ENCODE measurements at places on chromosomes 12 and 14.

- peak; percentile 65 for DNase-seq
Observed at GRCh38 chr12:15754233-15754632, 35.0 kb downstream of the EPS8 start.

DNA sequence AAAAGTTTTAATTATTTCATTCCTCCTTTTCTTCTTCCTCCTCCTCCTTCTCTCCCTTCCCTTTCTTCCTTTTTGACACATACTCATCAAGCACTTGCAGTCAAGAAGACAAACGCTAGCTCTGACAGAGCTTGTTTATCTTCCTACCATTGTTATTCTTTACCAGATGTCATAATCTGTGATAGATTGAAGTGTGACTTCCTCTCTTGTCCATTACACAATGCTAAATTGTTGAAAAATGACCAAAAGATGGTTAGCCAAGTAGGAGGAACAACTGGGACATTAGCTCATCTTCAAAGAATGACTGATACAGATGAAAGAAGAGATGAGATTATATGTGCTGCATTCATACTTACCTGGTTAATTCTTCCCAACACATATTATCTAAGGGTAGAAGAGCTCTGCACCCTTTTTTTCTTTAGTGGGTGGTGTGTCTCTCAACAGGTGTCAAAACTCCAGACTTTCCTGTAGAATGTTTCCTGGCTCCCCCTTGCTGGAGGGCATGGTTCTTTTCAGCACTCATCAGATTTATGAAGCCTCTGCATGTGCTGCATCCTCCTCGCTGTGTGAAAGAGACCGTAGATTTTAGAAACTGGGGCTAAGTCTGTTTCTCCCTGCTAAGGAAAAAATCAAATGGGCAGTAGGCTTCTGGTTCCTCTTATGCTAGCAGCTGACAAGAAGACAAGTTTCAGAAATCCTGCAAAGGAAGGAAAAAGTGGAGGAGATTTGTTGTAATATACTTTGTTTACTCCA is 147.1 kb downstream of the TMX1 start:
- no peak for DNase-seq

- peak; percentile 23 for DNase-seq
Observed at GRCh38 chr12:103301642-103302591, 193.9 kb downstream of the C12orf42 start.

- peak; percentile 39 for DNase-seq
Observed at GRCh38 chr14:61704554-61704953, 9.2 kb downstream of the HIF1A start.

DNA sequence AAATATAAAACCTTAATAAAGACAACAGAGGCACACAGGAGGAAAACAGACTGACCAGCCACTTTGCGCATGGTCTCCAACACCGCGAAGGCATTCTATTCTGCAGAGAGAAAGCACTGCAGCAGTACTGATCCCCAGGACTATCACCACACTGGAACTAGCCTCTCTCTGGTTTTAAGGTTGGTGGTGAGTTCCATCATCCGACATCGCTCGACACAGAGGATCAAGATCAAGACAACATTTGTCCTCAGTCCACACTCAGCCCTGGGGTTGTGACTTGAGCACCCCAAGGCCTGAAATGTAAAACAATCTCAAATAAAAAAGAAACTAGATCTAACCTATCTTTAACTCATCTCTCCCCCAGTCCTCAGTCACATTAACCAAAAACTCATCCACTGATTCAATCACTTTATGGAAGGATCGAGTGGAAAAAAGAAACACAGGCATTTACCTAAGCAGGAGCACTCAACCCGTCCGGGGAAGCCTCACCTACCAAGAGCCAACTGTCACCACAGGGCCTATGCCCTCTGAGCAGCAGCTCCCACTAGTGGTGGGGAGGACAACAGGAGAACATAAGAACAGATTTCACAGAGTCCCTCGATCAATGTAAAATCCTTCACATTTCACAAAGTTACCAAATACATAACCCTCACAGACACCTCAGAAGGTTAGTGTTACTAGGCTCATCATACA is 17.7 kb downstream of the STXBP6 start:
- DNase-seq = no peak

GRCh38 chr12:111249018-111249370 is 119.9 kb downstream of the PHETA1 start:
- DNase-seq = peak; percentile 7

DNA sequence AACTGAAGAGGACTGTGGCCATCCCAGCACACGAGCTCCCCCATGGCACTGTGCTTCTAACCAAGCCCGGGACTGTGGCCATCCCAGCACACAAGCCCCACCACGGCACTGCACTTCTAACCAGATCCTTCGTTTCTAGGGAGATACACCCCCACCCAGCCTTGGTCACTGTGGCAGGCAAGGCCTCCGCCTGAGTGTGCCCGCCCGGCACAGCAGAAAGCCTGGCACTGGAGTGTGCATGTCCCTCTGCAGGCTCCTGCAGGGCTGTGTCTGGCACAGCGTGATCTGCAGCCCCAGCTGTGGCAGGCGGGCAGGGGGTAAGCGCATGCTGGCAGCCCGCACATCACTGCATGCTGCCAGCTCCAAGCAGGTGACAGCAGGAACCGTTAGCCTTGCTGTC is 49.8 kb downstream of the CCDC85C start:
- no peak for DNase-seq

DNA sequence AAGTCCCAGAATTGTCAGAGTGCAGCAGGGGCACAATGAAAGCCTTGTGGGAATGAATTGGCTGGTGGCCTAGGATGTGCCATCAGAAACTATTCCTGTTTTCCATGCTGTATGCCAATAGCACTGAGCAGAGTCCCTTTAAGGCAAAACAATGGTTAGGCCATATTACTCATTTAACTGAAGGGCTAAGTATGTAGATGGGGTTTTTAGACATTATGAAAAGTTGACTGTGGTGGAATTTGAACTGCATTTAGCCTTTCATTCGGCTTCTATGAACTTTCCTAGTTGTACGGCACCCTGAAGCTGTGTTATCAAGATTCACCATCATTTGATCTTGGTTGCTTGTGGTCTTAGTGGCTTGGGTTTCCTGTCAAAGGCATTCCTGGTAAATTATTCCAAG is 24.8 kb downstream of the IL26 start:
- DNase-seq = peak; percentile 72

DNA sequence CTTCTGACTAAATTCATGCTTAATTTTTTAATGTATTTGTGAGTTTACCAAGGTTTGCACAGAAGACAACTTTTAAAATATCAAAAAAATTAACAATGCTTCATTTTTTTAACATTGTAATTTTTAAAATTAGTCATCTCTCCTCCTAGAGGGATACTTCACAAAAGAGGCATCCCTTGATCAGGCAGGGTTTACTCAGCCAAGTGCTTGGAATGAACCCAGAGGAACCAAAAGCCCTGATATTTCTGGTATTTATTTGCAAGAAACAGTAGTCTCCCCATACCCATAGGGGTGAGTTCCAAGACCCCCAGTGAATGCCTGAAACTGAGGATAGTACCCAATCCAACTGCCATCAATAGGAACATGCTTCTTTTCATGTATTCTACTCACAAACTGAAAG is 52.5 kb downstream of the GARIN6 start:
- DNase-seq = no peak

DNA sequence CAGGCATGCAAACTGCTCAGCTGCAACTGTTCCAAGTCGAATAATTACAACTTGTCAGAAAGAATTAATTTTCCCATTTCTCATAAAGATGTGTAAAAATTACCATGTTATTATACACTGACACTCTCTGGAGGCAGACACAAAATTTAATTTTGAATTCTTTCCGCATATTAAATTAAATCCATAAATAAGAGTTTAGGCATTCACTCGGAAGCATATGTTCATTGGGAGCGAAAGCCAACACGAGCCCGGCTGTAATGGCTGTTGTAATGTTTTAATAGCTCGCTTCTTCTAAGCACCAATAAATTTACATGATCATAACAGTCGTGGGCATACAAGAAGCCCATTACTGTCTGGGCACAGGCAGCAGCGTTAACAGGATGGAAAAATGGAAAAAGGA is 189.6 kb upstream of the SOX5 start:
- DNase-seq = no peak

- DNase-seq = no peak
Observed at GRCh38 chr12:3308609-3309008, 182.4 kb upstream of the PRMT8 start.

DNA sequence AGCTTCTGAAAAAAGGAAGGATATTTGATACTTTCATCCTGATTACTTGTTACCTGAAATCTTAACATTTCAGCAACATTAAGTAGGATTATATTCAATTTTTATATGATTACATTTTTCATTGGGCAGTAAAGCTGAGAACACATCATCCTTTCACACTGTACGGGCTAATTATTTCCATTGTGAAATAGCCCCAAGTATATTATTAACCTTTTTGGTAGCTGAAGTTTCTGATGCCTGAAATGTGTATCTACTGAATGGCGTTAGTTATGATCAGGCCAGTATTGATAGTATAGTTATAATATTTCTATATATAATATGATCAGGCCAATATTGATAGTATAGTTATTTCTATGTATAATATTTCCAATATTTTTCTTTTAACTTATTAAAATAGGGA is 10.1 kb downstream of the SPATS2 start:
- no peak for DNase-seq

DNA sequence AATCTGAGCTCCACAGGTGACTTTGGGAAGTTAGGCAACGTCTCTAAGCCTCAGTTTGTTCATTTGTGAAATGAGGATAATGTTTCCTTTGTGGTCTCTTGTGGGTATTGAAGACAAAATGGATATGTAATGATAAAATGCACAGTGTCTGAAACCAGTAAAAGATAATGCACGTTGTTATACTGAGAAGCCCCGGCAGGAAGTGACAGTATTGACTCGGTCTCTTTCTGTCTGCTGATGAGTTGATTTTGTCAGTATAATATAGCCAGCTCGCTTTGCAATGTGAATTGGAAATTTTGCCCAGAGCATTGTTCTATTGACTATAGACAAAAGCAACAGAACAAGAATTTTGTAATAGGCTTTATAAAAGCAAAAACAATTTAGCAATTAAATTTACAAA is 49.2 kb upstream of the SLC38A1 start:
- no peak for DNase-seq

- no peak for DNase-seq
Observed at GRCh38 chr14:61756135-61756534, 6.1 kb upstream of the SNAPC1 start.

GRCh38 chr12:71578694-71579258 is 84.9 kb downstream of the ZFC3H1 start:
- no peak for DNase-seq

DNA sequence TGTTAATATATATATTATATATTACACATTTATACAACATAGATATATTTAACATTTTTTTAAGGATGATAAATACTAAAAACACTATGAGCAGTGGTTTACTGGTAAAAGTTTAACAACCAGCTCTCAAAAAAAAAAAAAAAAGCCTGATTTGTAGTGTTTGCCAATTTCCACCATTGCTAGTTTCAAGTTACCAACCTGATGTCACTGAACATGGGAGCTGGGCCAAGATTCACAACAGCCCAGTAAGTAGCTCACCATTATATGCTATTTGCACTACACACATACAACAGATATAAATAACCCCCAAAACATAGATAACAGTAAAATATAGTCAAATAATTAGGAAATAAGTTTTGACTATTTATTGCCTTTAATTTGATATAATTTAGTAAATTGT is 28.9 kb upstream of the TMX1 start:
- peak; percentile 58 for DNase-seq

DNA sequence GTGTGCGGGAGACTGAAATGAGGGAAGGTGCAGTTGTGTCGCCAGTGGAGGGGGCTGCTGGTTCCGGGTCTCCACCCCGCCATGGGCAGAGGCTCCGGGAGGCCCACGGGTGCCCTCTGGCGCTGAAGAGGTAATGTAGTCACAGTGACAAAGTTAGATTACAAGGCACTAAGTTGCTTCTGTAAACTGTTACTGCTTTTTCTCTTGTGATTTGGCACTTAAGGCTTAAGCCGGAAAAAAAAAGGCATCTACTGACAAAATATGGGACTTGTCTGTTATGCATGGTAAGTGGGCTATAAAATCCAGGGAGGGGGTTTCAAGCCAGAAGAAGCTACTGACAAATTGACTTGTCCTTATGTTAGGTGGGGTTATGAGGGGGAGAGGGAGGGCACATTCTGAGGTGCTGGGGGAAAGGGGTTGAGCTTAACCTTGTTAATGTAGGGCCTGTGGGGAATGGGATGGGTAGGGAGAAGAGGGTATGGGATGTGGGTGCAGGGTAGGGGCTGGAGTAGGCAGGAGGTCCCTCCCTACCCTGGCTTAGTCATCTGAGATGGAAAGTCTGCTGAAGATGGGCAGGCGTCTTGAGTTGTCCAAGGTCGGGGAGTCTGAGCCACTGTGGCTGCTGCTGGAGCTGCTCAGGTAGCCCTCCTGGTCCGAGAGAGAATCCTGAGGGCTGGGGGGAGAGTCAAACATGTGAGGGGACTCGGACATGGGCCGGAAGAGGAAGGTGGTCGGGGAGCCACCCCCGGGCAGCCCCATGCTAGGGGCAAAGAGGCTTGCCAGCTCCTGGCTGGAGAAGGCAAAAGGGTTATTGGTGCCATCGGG is 3.7 kb downstream of the ZFP36L1 start:
- peak; percentile 91 for DNase-seq

GRCh38 chr12:7991535-7991934 is 41.0 kb upstream of the FOXJ2 start:
- no peak for DNase-seq

GRCh38 chr12:25458047-25458552 is 95.0 kb downstream of the LMNTD1 start:
- peak; percentile 89 for DNase-seq

DNA sequence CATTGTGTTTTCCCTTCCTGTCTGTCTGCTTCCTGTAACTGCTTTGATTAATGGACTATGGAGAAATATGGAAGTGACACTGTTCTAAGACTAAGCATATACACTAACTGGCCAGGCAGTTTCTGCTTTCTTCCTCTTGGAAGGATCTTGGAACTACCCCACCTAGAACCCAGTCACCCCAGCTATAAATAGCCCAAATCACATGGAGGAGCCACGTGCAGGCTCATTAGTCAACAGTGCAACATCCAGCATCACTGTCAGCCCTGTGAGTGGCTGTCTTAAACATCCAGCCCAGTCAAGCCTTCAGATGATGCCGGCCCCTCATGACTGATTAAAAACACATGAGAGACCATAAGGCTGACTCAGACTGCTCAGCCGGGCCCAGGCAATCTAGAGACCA is 39.2 kb downstream of the BCAT1 start:
- DNase-seq = peak; percentile 52

DNA sequence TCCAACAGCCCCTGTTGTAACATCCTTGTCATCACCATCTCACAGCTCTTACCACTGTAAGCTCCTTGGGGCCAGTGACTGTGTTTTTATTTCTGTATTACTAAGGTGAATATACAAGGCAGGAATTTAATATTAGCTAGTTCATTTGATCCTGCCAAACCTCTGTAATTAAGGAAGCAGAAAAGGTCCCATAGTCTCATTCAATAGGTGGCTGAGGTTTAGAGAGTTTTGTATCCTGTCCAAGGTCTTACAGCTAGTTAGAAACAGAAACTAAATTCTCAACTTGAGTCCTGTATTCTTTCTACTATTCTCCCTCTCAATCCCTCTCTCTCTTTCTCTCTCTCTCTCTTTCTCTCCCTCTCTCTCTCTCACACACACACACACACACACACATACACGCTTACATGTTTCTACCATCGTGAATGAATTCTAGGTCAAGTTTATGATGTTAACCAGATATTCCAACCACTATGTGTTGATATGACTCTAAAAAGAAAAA is 543 bp upstream of the GLIPR1 start:
- DNase-seq = peak; percentile 85

GRCh38 chr12:104422441-104422840 is 34.3 kb upstream of the CHST11 start:
- DNase-seq = no peak

- DNase-seq = peak; percentile 49
Observed at GRCh38 chr14:99524091-99524661, 43.0 kb downstream of the CCNK start.

- DNase-seq = no peak
Observed at GRCh38 chr12:2890001-2890387, 697 bp upstream of the TULP3 start.
